ENCODE measurements at places on chromosomes 5 and 9.

DNA sequence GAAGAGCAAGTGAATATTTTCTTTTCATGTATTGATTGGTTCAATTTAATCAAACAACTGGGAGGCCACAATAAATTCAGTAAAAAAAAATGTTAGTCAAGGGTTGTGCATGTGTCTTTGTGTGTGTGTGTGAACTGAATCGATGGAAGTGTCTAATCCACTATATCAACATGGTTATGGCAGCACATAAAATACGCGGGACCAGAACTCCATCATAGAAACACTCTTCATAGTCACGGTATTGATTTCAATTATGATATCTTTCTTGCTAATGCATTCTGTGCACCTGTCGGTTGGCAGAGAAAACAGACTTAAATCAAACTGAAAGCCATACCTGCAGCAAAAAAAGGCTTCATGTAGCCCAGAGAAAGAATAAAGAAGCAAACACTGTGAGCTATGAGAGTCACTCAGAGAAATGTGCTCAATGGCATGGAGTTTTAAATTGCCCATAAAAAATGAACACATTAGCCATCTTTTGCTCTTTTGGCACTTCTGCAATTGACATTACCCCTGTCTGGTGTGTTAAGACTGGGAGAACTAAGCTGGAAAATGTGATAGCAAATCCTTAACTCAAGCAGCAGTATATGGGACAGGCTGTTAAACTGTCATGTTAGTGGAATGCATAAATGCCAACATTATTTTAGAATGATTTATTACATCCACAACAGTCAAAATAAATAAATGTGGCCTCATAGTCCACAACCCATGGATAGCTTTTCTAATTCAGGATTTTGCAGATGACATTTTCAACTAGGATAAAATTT lies 642.4 kb upstream of the C9orf72 start:
- no peak for DNase-seq

DNA sequence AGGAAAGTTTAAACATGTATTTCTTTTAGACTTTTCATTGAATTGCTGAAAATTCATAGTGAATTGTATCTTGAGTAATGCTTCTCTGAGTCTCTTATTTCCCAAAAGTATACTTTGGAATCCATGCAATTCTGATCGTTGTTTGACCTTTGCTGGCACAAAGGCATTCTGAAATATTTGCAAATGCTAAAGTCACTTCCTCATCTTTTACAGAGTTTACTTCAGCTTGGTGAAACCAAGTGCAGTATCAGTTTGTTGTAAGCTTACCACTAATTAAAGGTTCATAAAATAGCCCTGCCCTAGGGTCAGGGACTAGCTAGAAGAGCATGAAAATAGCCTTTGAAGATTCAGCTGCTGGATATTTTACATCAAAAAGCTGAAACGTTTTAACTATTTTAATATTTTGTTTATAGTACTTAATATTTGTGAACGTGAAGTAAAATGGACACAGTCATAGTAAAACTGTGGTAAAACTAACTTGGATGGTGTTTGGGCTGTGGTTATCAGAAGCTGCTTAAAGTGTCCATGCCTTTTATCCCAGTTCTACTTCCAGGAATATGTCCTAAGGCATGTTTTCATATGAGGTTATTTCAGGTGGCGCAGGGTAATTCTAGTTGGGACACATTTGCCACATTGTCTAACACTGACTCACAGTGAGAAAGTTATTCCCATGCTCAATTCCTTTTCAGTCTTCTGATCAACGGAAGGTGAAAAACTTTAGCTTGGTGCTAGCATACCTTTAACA lies 45.3 kb downstream of the SLC22A5 start:
- peak; percentile 83 for DNase-seq

- no peak for DNase-seq
Observed at GRCh38 chr5:74386571-74387334, 253.8 kb downstream of the ENC1 start.

DNA sequence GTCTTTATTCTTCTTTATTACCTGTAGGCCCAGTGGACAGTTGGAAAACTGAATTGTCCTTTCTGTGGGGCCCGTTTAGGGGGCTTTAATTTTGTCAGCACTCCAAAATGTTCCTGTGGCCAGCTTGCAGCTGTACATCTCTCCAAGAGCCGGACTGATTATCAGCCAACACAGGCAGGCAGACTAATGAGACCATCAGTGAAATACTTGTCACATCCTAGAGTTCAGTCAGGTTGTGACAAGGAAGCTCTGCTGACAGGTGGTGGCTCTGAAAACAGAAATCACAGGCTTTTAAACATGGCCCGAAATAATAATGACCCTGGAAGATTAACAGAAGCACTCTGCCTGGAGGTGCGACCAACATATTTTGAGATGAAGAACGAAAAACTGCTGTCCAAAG lies 47.9 kb downstream of the RNF180 start:
- no peak for DNase-seq

DNA sequence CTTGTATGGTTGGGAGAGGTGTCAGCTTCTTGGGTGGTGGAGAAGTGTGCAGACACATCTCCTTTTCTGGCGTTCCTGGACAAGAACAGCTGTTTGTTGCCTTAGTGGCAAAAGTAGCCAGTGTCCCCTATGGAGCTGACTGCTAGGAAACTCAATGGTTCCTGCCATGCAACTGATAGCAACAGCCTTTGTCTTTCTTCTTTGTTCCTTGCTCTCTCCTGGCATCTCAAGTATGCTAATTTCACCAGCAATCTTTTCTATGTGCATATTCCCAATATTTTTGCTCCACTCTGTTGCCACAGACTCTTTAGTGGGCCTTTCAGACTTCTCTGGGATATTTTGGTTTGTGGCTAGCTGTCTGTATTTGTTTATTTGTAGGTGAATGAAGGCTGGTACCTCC lies 36.7 kb downstream of the FBXO4 start:
- DNase-seq, result no peak

GRCh38 chr9:121818016-121818661 lies 166.7 kb downstream of the DAB2IP start:
- no peak for DNase-seq

- peak; percentile 3 for DNase-seq
Observed at GRCh38 chr5:45038366-45038987, 229.7 kb downstream of the MRPS30 start.

DNA sequence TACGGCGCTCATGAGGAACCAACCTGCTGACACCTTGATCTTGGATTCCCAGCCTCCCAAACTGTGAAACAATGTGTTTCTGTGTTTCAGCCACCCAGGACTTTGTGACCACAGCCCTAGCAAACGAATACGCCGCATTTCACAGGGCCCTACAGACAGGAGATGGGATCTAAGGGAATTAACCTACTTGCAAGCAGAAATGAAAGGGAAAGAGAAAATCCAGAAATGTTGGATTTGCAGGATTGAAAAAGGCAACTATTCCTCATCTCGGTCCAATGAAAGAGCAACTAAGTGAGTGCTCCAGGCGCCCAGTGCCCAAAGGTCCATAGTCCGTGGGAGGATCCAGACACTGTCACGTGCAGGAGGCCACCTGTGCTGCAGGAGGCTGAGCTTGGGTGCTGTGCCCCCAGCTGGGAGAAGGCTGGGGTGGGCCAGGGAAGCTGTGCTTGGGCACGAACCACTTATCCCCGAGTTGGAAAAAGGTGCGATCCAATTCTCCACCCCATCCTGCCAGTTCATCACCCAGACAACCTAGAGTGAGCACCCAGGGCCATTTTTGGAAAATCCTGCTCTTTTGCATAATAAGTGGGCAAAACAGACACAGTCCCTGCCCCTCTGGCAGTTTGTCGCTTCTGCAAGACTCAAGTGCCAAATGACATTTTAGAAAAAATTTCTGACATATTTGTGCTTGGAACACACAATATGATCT lies 177.9 kb downstream of the C9orf50 start:
- DNase-seq, result no peak

DNA sequence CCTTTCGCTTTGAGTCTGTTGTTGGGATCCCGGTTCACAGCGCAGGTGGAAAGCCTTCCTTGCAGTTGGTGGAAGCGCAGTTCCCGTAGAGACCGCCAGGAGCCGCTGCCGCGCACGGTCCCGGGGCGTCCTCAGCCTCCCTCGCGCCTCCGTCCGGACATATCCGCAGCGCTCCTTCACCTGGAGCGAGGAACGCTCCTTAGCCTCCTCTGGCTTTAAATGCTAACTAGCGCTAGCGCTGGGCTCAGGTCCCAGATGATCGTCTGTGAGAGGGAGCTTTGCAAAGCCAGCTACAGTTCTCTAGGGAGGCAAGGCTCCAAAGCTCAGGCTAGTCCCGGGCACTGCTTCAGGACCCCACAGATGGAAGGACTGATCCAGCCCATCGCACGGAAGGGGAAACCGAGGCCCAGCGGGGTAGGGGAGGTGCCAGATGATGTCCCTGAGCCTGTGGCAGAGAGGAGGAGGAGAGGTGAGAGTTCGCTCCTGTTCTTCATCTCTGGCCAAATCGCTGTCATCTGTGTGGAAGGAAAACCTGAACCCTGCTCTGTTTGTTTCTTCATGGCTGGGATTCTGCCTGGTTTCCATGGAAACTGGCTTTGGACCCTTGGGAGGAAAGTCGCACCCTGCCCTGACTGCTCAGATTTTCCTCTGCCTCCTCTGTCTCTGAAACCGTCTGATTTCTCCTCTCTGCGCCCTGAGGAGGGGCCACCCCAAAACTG lies 31.4 kb downstream of the COL15A1 start:
- peak; percentile 66 for DNase-seq

GRCh38 chr5:123538670-123539459 lies 26.9 kb downstream of the CSNK1G3 start:
- DNase-seq, result peak; percentile 70

DNA sequence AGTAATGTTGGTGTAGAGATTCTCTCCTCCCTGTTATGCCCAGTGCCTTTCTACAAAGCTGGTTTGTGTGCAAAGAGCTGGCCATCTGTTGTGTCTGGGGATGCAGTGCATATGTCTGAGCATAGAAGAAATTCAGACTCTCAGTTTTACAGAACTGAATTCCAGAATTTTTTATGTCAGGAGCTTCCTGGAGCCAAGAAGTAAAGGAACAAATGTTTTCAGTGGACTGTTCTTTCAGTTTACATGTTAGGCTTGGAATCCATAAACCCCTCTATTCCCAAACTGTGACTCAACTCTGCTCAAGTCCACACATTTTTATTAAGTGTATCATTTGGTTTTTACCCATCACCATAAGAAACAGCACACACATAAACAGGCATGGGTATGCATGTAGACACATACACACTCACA lies 366.0 kb downstream of the BRINP1 start:
- no peak for DNase-seq

GRCh38 chr9:108535526-108535925 lies 320.3 kb downstream of the ACTL7B start:
- DNase-seq, result no peak

GRCh38 chr5:90563108-90563507 lies 4.5 kb downstream of the ADGRV1 start:
- DNase-seq, result no peak

DNA sequence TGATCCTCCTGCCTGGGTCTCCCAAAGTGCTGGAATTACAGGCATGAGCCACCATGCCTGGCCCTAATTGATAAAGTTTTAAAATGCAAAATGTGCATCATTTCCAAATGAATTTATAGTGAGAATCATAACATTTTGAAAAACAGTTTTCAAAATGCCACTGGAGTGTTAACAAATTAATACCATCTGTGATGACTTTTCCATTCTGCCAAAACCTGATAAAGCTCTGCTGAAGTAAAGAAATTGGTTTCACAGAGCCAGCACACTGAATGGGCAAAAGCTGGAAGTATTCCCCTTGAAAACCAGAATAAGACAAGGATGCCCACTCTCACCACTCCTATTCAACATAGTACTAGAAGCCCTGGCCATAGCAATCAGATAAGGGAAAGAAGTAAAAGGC lies 89.6 kb downstream of the MUSK start:
- DNase-seq, result no peak

- DNase-seq, result no peak
Observed at GRCh38 chr5:33840927-33841547, 50.8 kb downstream of the ADAMTS12 start.

GRCh38 chr9:114086009-114086408 lies 7.9 kb upstream of the AMBP start:
- no peak for DNase-seq

- DNase-seq, result peak; percentile 56
Observed at GRCh38 chr9:20620650-20621470, 1.4 kb downstream of the MLLT3 start.

- DNase-seq, result peak; percentile 29
Observed at GRCh38 chr9:12699529-12699928, 6.3 kb downstream of the TYRP1 start.

- DNase-seq, result no peak
Observed at GRCh38 chr5:121873409-121873808, 21.7 kb downstream of the FTMT start.

GRCh38 chr9:109258481-109259302 lies 62.2 kb downstream of the EPB41L4B start:
- DNase-seq, result no peak

- peak; percentile 58 for DNase-seq
Observed at GRCh38 chr5:93454896-93455295, 126.1 kb downstream of the NR2F1-AS1 start.

DNA sequence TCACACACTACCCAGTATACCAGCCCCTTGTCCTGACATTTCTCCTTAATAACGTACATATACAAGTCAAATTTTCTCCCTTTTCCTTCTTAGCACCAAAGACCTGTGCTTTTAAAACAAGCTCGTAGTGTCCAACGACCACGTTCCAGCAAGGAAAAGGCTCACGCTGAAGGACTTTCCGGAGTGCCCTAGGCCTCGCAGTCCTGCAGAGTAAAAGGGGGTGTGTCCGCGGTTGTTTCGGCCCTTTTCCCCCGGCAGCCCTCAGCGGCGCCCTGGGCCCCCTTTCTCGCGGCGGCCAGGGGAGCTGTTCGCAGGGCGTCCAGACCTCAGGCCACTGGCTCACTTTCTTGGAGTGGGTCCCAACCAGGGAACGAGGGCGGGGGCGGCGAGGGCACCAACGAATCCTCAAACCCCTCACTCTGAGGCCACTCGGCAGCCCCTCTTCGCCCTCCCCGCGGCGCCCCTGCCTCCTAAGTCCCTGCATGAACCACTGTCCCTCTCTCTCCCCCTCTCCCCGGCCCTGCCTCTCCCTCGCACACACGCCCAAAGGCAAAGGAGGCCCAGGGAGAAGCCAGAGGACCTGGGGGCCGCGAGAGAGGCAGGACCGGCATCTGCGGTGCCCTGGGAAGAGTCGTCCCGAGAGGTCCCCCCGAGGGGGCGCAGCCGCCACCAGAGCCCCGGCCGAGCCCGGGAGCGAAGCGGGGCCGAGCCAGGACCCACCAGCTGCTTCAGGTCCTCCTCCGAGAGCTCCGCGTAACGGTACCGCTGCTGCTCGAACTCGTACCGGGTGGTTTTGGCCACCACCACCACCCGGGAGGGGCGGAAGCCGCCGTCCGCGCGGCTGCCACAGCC lies 720 bp downstream of the NADK2 start:
- peak; percentile 63 for DNase-seq

GRCh38 chr5:109645707-109646192 lies 44.0 kb upstream of the MAN2A1 start:
- no peak for DNase-seq

- DNase-seq, result peak; percentile 81
Observed at GRCh38 chr9:118578467-118578866, 790.8 kb downstream of the BRINP1 start.

Data from fibroblast of lung (primary cell).